ENCODE measurements at places on chromosomes 5 and 9.

DNA sequence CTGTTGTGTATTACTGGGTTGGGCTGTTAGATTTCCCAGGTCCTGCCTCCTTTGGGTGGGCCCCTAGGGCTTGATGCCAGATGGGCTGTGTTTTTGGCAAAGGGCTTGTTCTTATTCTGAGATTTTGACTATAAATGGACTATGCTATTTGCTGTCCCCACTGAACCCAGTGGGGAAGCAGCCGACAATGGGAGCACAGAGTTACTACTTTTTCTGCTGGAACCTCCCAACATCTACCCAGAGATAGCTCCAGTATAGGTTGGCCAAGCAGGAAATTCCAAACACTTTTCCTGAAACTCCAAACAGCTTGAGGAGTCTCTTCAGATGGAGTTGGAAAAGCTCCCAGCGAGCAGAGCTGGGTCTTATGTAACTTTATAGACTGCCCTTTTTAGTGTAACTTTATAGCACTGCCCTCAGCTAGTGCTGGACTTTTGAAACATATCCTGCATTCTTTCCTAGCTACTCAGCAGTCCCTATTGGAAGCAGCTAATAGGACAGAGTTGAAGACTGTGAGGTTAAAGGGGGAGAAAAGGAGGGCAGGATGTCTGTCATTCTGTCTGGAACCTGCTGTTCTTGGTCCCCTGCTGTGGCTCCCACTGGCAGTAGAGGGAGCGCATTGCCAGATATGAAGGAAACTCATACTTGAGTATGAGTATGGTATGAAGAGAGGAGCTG, 21.0 kb downstream of the RUSC2 start:
- DNase-seq = no peak

GRCh38 chr5:178333821-178334481, 101.3 kb upstream of the PHYKPL start:
- DNase-seq = no peak

GRCh38 chr9:83651558-83651957, 28.6 kb downstream of the IDNK start:
- no peak for DNase-seq

DNA sequence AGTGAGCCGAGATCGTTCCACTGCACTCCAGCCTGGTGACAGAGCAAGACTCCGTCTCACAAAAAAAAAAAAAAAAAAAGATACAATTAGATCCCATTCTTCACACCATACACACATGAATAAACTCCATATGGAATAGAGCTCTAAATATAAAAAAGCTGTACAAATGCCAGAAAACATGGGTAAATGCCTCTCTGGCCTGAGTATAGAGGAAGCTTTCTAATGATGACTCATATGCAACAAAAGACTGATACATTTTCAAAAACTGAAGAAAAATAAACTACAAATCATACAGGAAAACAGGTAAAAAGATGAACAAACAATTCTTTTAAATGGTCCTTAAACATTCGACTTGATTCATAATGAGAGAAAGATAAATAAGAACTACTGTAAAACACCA, 8.6 kb downstream of the ZFP62 start:
- DNase-seq = no peak

- no peak for DNase-seq
Measured at GRCh38 chr9:104417296-104417695, 86.8 kb upstream of the OR13F1 start.
